ENCODE measurements at places on chromosomes 12 and 14.

GRCh38 chr14:91829511-91829910 is 37.8 kb downstream of the TC2N start:
- no peak for DNase-seq

DNA sequence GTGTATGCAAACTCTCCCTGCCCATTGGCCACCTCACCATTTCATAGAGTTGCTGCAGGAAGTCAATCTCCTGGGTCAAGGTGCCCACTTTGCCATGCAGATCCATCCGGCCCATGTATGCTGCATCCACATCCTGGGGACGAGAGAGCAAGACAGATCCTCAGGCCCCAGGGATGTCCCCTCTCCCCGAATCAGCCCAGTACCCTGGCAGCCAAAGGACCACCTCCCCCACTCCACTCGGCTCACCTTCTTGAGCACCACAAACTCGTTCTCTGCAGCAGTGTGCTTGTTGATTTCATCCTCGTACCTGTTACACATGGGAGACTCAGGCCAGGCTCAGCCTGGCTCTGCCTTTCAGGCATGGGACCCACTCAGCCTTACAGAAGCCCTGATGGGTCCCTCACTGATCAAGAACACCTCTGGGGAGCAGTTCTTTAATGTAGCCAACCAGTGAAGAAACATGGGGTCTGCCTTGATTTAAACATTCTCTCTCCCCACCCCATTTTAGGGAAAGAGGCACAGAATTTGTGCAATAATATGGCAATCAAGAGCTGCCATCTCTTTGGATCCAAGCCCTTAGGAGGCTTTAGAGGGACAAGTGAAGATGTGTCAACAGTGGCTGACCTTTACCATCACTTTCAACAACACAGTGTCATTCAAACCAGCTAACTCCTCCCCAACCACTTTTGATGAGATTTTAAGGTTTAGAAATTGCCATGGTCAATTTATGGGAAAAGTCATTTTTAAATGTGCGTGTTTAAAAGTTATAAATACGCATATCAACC is 3.9 kb downstream of the KRT79 start:
- DNase-seq, result no peak

DNA sequence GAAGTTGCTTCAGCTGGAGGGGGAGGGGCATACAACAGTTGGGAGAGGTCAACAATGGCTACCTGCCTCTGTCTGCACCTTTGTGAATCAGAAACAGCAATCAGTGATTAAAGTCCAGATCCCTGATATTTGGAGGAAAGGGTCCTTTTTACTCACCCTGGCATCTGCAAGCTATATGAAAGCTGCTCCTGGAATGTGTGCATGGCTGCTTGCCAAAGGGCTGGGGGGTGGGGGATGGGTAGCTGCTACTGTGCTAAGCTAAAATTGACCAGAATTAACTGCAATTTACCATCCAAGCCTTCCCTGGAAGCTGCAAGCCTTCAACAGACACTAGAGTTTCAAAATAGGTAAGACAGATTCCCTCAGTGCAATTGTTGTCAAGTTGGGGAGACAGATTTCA is 13.5 kb upstream of the GTF2A1 start:
- DNase-seq, result peak; percentile 46

GRCh38 chr12:104480826-104481440 is 24.2 kb downstream of the CHST11 start:
- peak; percentile 90 for DNase-seq

DNA sequence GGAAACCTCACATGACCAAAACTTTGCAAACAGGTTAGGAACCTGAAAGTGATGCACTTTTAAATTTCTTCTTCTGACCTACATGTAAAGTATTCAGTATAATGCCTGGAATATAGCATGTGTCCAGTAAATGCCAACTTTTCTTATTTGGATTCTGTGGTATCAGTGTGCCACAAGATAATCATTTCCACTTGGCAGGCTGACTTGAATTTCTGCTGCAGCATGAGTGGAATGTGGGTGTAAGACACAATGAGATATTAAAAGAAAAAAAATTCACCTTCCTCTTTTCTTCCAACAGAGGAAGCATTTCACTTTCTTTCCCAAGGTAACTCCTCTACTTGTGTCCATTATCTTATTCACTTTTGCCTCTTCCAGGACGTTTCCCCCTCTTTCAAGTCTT is 141.9 kb upstream of the PRKD1 start:
- no peak for DNase-seq

GRCh38 chr14:103132381-103133209 is 9.3 kb downstream of the TNFAIP2 start:
- DNase-seq, result peak; percentile 40

- no peak for DNase-seq
Observed at GRCh38 chr12:34597548-34598351, 575.5 kb downstream of the ALG10 start.

DNA sequence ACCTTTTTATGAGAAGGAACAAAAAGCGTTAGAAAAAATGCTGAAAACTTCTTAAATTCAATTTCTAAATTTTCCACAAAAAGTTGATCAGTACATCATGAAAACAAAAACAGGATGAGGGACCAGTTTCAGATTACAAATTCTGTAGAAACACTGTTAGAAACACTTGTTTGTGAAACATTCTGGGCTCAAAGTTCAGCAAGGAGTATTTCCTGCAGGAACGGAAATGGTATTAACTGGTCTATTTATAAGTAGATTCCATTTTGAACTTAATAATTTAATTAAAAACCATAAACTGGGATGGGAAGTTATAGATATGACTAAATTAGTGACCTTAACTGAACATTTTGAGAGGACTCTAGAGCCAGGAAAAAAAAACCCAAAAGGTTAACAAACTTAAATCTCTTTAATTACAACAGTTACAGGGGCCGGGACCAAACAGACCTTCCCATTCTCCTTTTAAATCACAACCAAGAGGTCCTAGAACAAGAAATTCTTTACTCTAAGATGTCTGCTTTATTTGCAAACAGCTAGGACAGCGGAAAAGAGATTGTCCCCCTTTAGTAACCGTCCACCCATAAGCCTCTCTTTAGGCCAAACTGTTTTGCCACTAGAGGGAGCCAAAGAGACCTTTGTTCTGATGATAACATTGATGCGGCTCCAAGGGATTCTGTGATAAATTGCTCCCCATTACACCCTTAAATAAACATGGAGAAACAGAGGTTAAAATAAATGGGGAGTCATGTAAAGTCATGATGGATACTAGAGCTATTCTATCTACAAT is 69.0 kb upstream of the RERGL start:
- peak; percentile 44 for DNase-seq

- peak; percentile 87 for DNase-seq
Observed at GRCh38 chr14:51873221-51873893, 12.9 kb downstream of the GNG2 start.

DNA sequence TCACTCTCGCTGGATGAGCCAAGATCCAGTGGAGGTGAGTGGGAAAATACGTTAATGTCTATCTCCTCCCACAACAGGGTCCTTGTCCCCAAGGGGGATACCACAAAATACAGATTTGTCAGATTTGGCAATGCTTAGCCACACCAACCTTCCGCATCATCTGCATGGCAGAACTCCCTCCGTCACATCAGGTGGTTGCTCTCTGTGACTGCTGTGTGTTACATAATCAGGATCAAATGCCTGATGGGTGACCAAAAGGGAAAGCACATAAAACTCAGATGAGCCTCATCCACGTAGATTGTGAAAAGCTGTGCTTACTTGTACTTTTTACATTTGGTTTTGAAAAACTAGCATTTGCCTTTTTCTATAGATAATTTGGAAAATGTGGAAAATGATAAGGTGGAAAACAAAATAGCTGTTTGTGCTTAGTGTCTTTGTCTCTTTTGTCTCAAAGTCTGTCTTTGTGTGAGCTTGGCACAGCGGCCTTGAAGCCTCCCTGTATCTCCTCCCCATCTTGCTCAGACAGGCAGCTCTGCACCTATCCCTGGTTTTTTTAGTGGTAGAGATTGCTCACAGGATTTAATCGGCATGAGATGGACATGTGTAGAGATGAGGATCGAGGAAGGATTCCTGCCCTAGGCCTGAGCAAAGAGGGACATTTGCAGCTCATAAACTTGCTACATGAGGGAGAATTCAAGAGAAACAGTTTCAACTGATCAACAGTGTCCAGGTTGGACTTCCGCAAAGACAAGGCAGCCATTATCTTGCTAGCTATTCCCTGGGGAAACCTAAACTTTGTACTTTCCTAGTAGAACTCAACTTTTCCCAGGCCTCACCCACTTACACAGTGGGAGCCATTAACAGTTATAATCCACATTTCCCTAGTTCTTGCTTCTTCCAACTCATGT is 3.6 kb upstream of the FGF6 start:
- DNase-seq, result no peak

DNA sequence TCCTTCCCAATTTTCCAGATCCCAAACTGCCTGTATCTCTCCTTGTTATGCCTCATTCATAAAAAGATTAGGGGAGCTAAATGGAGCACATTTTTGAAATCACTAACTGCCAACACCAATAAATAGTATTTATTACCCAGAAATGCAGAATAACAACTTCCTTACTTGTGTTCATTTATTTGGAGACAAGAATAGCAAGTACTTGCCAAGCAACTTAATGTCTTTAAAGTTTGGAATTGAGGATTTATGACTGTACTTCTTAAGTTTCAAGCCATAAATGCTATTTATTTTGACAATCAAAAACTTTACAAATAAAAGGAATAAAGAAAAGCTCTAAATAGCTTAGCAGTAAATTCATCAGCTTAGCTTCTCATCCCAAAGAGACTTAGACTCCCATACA is 626.1 kb upstream of the NOVA1 start:
- no peak for DNase-seq

GRCh38 chr12:118190266-118190665 is 54.3 kb downstream of the PEBP1 start:
- DNase-seq, result peak; percentile 26

DNA sequence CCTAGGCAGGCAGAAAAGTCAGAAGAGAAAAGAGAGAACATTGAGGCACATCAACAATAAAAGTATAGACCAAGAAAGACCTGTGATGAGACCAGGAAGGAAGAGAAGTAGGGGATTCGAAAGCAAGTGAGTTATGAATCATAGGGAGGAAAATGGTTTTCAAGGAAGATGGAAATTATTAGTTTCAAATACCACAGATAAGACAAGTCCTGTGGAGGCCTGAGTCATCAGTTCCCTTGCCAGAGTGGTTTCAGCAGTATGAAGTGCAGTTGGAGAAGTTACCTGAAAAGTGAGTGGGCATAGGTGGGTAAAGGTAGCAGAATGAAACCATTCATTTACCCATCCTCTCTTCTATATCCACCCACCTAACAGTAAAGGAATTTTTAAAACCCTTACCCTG is 25.2 kb upstream of the TSPAN8 start:
- peak; percentile 79 for DNase-seq

DNA sequence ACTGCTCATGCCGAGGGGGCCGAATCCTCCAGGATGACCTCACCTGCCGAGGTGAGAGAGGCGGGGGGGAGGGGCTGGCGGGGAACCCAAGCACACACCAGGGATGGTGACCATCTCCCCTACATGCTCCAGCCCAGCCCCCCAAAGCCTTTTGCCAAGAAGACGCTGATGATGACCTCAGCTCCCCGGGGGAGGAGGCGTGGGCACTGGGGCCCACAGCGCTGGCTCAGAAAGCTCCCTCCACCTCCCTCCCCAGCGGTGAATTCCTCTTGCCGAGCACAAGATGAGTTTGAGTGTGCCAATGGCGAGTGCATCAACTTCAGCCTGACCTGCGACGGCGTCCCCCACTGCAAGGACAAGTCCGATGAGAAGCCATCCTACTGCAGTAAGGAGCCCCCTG is 23.7 kb upstream of the NXPH4 start:
- no peak for DNase-seq

GRCh38 chr12:79482323-79482722 is 208.4 kb downstream of the PAWR start:
- DNase-seq, result no peak

- DNase-seq, result peak; percentile 13
Observed at GRCh38 chr14:105299654-105300541, 903 bp downstream of the BRF1 start.

DNA sequence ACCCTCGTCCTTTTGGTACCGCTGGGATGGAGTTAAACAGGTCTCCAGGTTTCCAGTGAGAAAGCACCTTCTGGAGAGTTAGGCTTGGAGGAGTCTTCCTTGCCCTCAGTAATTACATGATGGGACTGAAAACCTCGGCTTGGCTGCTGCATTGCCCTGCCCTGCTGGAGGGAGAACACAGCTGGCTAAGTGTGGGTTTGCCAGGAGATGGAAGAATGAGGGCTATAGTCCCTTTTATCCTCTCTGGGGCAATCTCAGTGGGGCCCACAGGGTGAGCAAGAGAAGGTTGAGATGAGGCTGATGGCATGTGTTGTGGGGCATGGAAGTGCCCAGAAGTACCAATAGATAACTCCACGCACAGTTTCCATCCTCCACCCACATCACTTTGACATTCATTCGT is 23.2 kb upstream of the MEG3 start:
- no peak for DNase-seq

GRCh38 chr12:98752726-98753125 is 107.6 kb downstream of the APAF1 start:
- DNase-seq, result no peak

DNA sequence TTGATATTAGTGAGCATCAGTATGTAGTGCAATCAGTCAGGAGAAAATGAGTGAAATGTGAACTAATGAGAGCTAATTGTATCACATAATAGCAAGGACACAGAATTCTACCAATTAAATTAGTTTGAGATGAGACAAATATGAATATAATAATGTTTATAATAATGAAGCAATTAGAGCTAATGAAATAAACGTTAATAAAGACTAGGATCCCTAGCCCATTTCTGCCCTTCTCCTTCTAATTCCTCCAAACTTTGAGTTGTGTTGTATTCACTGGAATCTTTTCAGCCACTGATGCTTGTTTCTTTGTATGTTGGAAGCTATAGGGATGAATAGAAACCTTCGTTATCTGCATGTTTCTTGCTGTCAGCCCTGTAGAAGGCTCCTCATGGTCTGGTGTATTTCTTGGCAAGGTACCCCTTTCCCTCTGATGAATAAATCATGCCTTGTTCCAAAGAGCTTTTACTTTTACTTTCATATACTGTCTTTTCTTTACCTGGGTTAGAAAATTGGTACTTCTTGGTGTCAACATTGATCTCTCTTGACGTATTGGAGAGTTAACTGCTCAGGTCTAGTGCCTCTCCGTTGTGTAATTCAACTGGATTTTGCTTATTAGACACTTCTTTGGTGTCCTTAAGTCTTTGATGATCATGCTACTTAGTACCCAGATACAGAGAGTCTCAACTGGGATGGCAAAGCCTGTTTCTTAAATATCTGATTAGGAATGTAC is 154.8 kb downstream of the PTCSC3 start:
- no peak for DNase-seq

DNA sequence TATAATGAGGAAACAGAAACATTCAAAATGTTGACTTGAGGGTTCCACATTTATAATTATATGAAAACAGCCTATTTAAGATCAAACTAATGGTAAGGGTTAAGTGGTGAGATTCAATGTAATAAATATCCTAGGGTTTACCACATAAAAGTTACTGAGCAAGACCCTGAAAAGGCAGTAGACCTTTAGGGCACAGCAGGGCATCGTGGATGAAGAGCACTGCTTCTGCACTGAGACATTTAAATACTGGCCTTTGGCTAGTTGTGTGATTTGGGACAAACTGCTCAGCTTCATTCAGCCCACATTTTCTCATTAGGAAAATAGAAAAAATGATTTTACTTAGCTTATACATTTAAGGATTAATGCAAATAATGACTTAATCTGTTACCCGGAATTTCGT is 42.0 kb downstream of the CNTN1 start:
- DNase-seq, result no peak
